ENCODE measurements at places on chromosomes 13 and 19.

DNA sequence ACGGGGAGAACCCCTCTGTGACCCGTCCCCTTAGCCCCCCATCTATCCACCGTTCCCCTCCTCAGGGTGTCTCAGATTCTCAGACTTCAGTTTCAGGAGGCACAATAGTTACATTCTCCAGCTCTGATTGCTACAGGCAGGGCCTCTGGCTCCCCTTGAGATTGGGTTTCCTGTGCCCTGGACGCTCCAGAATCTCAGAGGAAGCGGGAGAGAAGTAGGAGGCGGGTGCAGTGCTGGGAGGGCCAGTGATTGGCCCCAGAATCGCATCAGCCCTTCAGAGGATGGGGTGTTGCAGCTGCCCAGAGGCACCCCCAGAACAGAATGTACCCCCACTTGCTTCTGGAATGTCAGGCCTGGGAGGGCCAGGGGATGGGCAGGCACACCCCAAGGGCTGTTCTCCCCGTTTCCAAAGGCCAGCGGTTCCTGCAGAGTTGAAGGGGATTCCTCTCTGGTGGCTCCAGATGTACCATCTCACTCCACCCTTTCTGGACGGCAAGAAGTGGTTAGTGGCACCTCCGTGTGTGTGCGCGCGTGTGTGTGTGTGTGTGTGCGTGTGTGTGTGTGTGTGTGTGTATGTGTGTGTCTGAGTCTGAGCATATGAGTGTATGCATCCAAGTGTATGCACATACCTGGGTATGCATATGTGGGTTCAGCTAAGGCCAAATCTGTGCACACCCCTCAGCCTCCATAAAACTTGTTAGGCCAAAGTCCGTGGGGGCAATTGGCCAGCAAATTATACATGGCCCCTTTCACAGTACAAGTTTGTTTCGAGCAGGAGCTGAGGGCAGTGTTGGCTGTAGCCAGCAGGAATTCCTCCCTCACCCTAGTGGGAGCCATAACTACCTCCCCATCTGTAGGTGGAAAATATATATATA is 35.5 kb downstream of the LYL1 start:
- DNase-seq, result no peak

DNA sequence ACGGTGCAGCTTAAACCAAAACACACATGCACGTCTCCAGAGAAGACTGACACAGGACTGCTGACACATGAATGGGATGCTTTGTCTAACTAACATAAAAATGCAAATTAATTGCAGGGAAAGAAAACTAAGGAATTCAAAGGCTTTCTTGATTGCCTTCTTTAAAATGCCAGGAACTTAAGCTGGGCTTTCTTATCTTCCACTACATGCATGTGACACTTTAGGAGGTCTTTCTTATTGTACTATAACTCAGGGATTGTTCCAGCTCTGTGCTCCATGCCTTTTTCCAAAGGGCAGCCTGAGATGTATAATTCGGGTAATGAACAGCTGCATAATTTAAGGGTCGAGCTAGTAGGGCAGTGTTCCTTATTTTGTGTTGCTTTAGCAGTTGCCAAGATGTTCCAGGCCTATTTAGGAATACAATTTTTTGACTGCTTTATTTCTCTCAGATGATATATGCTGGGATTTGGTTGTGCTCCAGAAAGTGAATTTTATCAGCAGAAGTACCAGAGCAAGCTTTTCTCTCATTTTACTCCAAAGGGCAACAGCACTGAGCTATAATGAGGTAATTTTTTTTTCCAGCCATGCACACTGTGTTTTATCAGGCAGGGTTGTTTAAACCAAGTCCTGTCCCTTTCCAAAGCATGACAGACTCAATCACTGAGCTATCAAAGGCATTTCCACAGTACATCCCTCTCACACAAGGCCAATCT is 885.2 kb downstream of the PCDH9 start:
- DNase-seq, result no peak

DNA sequence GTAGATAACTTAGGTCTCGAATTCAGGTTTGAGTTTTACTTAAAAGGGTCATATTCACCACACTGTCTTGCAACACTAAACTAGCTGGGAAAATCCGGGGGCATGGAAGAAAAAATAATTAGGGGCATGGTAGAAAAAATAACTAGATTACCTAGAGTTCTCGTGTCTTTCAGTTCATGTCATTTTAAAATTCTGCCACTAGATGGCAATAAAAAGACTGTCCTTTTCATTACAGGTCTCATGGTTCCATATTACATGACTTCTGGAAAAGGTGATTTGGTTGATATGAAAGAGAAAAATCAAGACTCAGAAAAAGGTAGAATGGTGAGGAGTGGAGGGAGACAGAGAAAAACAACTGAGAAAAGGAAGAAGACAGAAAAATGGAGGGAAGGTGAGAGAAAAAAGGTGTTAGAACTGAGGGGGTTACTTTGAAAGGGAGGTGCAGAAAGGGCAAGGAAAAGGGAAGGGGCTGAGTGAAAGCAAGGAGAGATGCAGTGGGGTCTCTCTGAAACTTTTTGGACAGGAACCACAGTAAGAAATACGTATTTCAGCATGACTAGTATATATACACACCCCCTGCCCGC is 299.0 kb downstream of the KLF12 start:
- DNase-seq, result peak; percentile 42

GRCh38 chr19:11566164-11566563 is 7.1 kb upstream of the ELOF1 start:
- DNase-seq, result no peak

- no peak for DNase-seq
These were observed 718.6 kb downstream of the DACH1 start for GRCh38 chr13:71148396-71148795.

GRCh38 chr19:6662702-6663101 is 7.3 kb downstream of the TNFSF14 start:
- DNase-seq, result no peak

- no peak for DNase-seq
These were observed 14.2 kb downstream of the FBXO46 start for GRCh38 chr19:45716359-45717130.

DNA sequence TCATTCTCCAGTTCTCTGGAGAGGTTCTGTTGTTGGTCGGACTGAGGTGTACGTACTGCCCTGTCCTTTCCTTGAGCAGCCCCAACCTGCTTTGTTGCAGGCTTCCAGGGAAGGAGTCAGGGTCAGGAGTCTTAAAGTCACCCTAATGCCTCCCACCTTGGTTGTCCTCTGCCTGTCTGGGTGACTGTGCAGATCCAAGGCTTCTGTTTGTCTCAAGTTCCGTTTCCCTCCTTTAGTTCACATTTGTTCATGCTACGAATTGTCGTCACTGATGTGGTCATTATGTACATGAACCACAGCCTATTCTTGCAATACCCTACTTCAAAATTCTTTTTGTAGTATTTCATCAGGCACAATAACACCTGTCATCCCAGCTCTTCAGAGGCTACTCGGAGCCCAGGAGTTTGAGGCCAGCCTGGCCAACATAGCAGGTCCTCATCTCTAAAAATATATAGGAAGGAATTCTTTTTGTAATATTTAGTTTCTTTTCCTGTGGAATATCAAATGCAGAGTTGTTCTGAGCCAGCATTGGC is 7.4 kb downstream of the ZNF586 start:
- no peak for DNase-seq

DNA sequence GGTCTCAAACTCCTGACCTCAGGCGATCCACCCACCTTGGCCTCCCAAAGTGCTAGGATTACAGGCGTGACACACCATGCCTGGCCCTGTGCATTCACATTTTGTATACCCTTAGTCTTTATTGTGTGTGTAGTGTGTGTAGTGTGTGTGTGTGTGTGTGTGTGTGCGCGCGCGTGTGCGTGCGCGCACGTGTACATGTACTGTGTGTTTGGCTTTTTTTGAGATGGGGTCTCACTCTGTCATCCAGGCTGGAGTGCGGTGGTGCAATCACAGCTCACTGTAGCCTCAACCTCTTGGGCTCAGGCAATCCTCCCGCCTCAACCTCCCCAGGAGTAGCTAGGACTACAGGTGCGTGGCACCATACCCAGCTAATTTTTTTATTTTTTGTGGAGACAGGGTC is 22.1 kb downstream of the ITM2B start:
- no peak for DNase-seq

DNA sequence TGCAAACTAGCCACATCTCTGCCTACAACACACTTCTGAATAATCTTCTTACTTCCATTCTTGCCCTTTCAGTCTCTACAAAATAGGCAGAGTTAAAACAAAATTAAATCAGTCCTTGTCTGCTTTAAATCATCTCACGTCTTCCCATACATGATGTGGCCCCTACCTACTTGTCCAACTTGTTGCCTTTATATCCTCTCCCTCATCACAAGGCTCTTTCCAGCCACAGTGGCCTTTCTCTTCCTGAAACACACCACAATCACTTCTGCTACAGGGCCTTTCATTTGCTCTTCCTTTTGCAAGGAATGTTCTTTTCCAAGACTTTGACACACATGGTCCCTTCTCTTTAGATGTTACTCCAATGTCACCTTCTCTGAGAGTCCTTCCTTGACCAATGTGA is 1.7 kb downstream of the RBM26 start:
- no peak for DNase-seq

DNA sequence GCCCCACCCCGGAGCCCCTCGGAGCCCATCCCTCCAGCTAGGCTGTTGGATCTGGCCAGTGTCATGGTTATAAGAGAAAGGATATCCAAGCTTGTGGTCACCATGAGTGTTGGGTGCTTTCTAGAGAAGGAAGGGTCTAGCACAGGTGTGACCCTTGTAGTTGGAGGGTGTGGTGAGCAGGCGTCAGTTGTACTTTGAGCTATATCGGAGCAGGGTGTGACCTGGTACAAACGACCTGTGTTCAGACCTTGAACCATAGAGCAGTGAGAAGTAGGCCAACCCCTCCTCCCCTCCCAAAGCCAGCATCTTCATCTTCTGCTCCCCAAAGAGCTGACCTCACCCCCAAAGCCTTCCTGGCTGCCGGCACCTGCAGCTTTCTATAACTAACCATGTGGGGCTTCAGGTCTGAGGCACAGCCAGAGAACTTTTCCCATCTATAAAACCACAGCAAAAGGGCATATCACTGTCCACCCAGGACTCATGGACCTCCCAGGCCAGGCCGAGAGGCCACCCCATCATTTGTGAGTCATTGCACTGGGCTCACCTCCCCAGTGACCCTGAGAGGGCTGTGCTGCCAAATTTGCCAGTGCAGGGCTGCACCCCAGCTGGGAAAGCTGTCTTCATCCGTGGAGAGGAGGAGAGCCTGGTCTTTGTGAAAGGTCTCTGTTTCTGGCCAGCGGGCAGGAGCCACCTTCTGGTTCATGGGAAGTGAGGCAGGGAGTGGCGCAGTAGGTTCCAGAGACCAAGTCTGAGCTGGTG is 14.2 kb downstream of the RAB8A start:
- no peak for DNase-seq

- no peak for DNase-seq
These were observed 13.7 kb upstream of the SOX1 start for GRCh38 chr13:112053167-112053743.

GRCh38 chr13:25097426-25097825 is 1.5 kb downstream of the PABPC3 start:
- no peak for DNase-seq

- DNase-seq, result no peak
These were observed 9.6 kb upstream of the PRR19 start for GRCh38 chr19:42292042-42292960.

- DNase-seq, result no peak
These were observed 175.1 kb downstream of the ZNF536 start for GRCh38 chr19:30547246-30547645.

DNA sequence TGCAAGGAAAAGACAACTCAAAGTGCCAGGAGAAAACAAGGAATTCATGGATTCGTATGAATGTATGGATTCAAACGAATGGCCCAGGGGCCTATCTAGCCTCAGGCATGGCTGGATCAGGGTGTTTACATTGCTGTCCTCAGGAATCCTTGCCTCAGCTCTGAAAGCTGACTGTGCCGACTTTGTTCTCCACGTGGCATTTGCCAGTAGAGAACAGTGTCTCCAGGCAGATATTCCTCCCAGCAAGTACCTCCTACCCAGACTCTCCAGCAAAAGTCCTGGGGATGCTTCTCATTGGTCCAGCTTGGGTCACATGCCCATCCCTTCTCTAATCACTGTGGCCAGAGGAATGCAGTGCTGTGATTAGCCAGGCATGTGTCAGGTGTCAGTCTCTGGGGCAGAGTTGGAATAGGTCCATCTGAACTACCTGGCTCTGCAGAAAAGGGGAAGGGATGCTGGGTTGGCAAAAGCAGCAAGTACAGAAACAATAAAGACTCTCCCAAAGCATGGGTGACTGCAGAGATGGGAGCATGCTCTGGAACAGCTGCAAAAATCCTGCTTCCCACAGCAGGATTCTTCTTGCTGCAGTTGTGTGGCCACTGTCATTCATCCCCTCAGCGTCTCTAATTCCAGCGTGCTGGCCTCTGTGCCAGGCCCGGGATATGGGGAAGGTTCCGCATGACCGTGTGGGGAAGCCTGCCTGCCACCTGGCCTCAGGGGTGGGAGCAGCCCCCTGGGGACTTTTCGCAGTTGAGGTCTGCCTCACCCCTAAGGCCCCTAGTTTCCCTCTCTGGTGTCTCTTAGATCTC is 30.0 kb downstream of the CCNE1 start:
- DNase-seq, result no peak

DNA sequence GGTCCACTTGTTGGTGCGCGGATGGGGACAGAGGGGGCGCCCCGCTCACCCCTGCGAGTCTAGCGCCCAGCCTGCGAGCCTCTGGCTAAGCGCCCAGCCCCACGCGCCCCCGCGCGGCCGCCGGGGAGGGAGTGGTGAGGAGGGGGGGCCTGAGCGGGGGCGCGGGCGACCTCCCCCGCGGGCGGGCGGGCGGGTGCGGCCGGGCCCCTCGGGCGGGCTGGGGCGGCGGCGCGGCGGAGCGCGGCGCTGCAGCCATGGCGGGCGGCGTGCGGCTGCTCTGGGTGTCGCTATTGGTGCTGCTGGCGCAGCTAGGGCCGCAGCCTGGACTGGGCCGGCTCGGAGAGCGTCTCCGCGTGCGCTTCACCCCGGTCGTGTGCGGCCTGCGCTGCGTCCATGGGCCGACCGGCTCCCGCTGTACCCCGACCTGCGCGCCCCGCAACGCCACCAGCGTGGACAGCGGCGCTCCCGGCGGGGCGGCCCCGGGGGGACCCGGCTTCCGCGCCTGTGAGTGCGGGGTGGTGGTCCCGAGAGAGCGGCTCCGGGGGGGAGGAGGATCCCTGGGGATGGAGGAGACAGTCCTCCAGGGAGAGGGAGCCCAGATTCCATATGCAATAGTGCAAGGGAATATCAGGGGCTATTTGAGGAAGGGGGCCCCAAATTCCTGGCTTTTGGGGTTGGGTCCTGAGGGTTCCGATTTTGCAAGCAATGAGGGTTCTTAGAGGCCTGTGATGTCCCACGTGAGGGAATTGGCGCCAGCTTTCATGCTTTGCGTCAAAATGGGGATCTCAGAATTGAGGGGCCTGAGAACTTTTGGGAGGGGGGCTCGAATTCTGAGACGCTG is at the start of gene LTBP4:
Gene LTBP4, plus strand, starts transcription at position 236 of the 841 bp plus-strand sequence. Its CDS starts 19 bp downstream, at position 255.
- no peak for DNase-seq

GRCh38 chr19:38204096-38204495 is 19.9 kb downstream of the DPF1 start:
- DNase-seq, result no peak

- no peak for DNase-seq
These were observed 179.0 kb downstream of the NUFIP1 start for GRCh38 chr13:44810061-44810840.

GRCh38 chr19:46745521-46746280 is at the start of gene FKRP:
Gene FKRP, plus strand, starts transcription at chr19:46746057. Its CDS starts 9,394 bp downstream, at chr19:46755451.
- peak; percentile 68 for DNase-seq

GRCh38 chr13:94178625-94179244 is 300.7 kb downstream of the DCT start:
- DNase-seq, result no peak

- DNase-seq, result no peak
These were observed 166.8 kb upstream of the FREM2 start for GRCh38 chr13:38520041-38520440.

- DNase-seq, result no peak
These were observed 20.8 kb upstream of the FBXL3 start for GRCh38 chr13:77047649-77048343.

- DNase-seq, result no peak
These were observed 28.3 kb upstream of the ZNF507 start for GRCh38 chr19:32317086-32317485.

Data from GM10248 (cell line).